A549 treated with RU486 at 1 μM for 4 hours (cell line): ENCODE measurements at places on chromosomes 11 and 22. TPM values are rescaled to one million over a fixed set of nuclear protein-coding genes. Genes with fewer than 3 reads are reported as not detected.

NTM gene
- not detected in 5 replicates for total RNA-seq

ROBO4 gene
- 0.02 TPM in 1 of 5 replicates, not detected in the others for total RNA-seq

CNTF gene
- 1.1 to 1.7 TPM (median 1.4 TPM) in 5 replicates for total RNA-seq

OR10A3 gene
- total RNA-seq: not detected in 5 replicates

SPECC1L gene
- total RNA-seq: 10.2 to 14.0 TPM (median 13.3 TPM) in 5 replicates

HDHD5 gene
- total RNA-seq: 31.4 to 42.6 TPM (median 40.6 TPM) in 5 replicates
